ENCODE measurements at places on chromosomes 16 and 17.

- H3K27ac ChIP-seq = no peak overlapping the region
- peaks cover 27% of the 10 kb centered on the region for H3K36me3 ChIP-seq
- H3K27me3 ChIP-seq = no peaks in the 10 kb centered on the region
- no peak for DNase-seq
These were observed 3.3 kb downstream of the VAT1 start for GRCh38 chr17:43018932-43019331.

DNA sequence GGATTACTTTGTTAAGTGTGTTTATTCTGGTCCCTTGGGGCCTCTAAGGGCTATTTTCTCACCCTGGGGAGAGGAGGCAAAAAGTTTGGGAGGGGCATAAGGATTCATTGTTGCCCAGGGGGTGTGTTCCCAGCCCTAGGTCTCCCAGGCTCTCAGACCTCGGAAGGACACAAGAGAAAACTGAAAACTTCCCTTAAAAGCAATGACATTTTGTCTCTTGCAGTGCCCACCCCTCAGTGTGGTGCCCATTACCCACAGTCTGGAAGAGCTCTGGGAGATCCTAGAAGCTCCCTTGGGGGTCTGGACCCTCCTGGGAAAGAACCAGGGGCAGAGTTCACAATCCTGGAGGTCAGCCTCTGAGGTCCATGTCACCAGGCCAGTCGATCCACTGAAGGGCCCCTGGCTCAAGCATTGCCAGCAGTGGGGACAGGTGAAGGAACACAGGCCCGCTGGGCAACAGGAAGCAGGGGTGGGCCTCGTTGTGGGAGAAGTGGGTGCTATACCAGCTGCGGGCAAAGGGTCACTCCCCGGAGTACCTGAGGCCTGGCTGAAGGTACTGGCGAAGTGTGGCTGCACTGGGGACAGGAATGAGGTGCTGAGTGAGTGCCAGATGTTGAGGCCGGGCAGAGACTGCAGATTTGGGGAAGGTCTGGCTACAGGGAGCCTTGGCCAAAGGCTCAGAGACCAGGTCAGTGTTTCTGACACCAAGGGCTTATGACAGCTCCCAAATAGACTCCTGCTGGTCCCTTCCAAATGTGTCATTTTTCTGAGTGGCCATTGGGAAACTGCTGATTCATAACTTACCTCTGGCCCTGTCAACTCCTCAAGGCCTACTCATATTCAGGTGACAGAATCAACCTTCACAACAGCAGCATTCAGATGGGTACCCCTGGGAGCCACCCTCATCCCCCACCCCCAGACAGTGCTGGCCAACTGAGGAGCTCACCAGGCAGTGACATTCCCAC lies 4.6 kb upstream of the ZNF747 start:
- peaks cover 1% of the 10 kb centered on the region for H3K4me1 ChIP-seq
- H3K36me3 ChIP-seq = no peaks in the 10 kb centered on the region
- H3K27ac ChIP-seq = no peak overlapping the region
- H3K27me3 ChIP-seq = no peaks in the 10 kb centered on the region
- H3K4me3 ChIP-seq = no peak overlapping the region

DNA sequence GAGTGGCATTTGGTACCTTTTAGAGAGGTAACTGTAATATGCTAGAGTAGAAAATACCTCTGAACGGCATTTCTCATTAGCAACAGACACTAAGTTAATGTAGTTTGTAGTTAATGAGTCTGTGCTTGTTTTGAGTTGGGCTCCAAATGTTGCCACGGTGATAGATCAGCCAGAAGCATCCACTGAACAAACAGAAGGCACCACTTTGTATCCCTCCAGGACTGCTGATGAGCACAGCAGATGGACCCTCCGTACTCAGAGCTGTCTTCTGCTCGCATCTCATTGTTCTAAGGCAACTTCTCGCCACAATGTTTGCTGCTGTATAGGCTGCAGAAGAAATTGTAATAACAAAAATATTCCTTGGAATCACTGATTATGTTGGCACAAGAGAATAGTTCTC lies 56.1 kb downstream of the TNRC6C start:
- no peaks in the 10 kb centered on the region for H3K27me3 ChIP-seq
- H3K4me3 ChIP-seq = no peak overlapping the region
- H3K4me1 ChIP-seq = no peaks in the 10 kb centered on the region
- H3K36me3 ChIP-seq = no peaks in the 10 kb centered on the region

GRCh38 chr16:1225051-1225451 lies at the start of gene TPSG1:
Gene TPSG1, minus strand, starts transcription at chr16:1225268. Its CDS starts 16 bp downstream, at chr16:1225252.
- no peak within 1 kb of the TSS for H3K4me3 ChIP-seq
- peaks cover 11% of the 10 kb centered on the region for H3K36me3 ChIP-seq
- no peak within 1 kb of the TSS for H3K27ac ChIP-seq
- H3K27me3 ChIP-seq = no peaks in the 10 kb centered on the region
- H3K4me1 ChIP-seq = no peaks in the 10 kb centered on the region
- DNase-seq = no peak

DNA sequence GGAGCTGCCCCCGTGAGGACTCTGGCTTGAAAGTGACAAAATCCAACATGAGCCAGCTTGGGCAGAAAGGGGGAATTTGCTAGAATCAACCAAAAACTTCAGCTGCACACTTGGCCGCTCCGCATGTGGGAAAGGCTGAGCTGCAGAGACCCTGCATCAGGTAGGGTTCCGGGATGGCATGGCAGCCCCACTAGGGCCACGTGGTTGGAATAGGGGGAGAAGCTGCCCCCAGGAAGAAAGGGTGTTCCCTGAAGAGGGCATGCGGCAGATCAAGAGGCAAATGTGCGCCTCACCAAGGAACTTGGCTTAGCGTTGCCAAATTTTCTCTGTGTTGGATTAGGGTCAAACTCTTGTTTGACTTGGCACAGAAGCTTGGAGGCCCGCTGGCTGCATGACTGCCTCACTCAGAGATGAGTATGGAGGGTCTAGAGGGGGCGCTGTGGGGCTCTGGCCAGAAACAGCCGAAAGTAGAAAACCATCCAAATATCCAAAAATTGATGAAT lies 29.2 kb upstream of the WFIKKN2 start:
- no peak for DNase-seq
- no peak overlapping the region for H3K4me3 ChIP-seq
- no peaks in the 10 kb centered on the region for H3K36me3 ChIP-seq
- H3K4me1 ChIP-seq = no peaks in the 10 kb centered on the region
- no peak overlapping the region for H3K27ac ChIP-seq
- H3K27me3 ChIP-seq = no peaks in the 10 kb centered on the region

GRCh38 chr16:56387396-56387795 lies 37.9 kb downstream of the AMFR start:
- H3K4me1 ChIP-seq = no peaks in the 10 kb centered on the region
- H3K36me3 ChIP-seq = no peaks in the 10 kb centered on the region
- DNase-seq = no peak
- H3K4me3 ChIP-seq = no peak overlapping the region

DNA sequence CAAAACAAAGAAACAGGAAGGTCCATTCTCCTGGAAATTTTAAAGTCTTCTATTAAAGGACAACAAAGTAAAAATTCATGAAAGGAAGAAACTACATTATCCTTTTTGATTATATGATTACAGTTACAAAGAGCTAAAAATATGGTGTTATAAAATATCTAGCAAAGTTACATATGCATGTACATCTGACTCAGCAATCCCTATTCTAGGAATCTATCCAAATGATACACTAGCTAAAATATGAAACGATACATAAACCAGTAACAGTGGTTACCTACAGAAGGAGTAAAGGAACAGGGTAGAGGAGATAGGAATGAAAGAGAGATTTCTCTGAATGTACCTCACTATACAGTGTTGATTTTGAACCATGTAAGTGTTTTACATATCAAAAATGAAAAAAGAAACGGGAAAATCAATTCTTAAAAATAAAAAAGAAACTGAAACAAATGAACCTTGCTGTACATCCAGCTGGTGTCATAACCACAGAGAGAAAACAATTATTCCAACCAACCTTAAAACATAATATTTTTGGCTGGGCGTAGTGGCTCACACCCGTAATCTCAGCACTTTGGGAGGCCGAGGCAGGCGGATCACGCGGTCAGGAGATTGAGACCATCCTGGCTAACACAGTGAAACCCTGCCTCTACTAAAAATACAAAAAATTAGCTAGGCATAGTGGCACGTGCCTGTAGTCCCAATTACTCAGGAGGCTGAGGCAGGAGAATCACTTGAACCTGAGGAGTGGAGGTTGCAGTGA lies 41.4 kb downstream of the HYDIN start:
- H3K27ac ChIP-seq = no peak overlapping the region
- H3K4me3 ChIP-seq = no peak overlapping the region
- H3K27me3 ChIP-seq = no peaks in the 10 kb centered on the region
- H3K36me3 ChIP-seq = no peaks in the 10 kb centered on the region

- no peaks in the 10 kb centered on the region for H3K36me3 ChIP-seq
- DNase-seq = no peak
- H3K4me1 ChIP-seq = peaks cover 3% of the 10 kb centered on the region
- H3K27ac ChIP-seq = no peak overlapping the region
These were observed 14.1 kb upstream of the CALB2 start for GRCh38 chr16:71344315-71344905.
